ENCODE measurements at places on chromosomes 2 and 18.

DNA sequence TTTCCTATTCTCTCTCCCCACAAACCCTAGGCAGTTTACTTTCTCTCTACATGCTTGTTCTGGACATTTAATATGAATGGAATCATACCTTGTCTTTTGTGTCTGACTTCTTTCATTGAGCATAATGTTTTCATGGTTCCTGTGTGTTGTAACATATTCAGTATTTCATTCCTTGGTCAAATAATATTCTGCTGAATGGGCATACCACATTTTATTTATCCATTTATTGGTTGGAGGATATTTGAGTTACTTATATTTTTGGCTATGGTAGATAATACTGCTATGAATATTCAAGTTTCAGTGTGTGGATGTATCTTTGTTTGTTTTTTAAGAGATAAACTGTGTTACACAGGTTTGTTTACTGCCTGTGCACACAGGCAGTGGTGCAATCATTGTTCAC, 9.0 kb downstream of the TWSG1 start:
- DNase-seq: no peak

GRCh38 chr2:207399301-207399700, 130.5 kb upstream of the CREB1 start:
- no peak for DNase-seq

GRCh38 chr18:67104700-67105284, 411.7 kb downstream of the DSEL start:
- peak; percentile 17 for DNase-seq

DNA sequence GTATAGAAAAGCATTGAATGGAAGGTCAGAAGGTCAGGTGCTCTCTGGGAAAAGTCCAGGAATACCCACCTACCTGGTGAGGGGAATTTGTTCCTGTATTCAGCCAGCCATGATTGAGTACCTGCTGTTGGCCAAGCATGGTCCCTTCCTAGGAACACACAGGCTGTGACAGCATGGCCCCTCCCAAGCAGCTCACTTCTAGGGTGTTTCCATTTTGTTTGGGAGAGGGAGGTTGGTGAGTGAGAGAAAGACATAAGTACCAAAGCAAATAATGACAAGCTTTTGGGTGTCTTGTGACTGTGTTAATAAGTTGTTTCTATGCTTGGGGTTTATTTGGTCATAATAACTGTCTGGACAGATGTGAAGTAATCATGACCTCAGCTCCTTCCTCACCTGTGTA, 46.3 kb downstream of the CABLES1 start:
- DNase-seq: no peak

DNA sequence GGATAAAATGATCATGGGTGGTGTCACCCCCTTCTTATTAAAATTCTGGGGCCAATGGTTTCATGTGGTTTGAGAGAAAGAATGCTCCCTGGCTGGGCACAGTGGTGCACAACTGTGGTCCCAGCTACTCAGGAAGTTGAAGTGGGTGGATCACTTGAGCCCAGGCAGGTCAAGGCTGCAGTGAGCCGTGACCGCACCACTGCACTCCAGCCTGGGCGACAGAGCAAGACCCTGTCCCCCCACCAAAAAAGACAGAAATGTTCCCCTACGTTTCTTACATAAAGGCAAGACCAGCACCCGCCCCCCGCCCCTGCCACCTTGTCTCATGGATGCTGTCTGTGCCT, 53.0 kb upstream of the ID2 start:
- no peak for DNase-seq

DNA sequence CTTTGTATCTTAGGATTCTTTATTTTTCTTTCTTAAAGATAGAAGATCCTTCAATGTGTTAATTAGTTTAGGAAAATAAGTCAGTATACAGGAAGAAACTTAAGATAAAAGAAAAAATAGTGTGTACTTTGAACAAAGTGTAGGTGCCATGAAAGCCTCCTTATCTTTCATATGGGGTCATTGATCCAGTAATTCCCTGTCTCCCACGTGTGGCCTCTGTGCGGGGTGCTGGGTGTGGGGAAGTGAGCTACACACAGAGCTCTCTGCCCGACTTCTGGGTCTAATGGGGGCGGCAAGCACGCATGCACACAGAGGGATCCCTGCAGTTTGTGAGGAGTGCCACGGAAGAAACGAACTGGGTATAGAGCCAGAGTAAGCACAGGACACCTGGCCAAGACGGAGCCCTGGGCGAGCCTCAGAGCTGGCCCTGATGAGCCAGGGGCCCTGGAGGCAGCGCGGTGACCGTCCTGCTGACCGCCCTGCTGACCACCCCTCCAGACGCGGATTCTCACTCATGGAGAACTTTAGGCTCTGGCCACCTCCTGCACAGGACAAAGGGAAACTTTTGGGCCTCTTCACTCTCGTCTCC, 253.5 kb downstream of the ACKR3 start:
- DNase-seq: no peak

GRCh38 chr2:146246002-146246735, 1598.7 kb upstream of the ACVR2A start:
- DNase-seq: no peak

DNA sequence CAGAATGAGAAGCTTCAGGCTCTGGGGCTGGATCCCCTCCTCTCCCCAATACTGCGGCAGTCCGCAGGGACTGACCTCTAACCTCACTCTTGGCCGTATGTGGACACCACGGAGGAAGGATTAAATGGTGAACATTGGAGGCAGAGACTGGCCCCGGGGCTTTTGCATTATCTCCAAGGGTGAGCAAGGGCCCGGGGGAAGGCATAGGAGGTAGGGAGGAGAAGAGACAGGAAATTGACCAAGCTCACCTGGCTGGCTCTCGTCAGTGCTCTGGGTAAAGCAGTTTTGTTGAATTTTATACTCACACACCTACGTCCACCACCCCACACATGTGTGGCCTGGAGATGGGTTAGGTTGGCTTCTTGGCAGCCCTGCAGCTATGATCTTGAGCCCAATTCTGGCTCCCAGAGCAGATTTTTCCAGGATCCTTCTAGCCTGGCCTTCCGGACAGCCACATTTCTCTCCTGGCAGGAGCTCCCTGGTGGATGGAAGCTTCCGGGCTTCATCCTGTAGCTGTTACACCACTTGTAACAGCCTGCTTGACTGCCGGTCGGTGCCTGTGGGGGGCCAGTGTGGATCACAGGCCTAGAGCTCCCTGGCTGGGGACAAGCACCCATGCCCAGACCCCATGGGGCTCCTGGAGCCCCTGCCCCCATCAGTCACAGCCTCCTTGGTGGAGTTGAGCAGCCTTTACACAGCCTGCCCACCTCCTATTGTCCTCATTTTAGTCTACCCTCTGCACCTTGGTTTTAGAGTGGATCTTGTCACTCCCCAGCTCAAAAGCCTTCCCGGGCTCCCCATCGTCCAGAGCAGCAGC, 7.6 kb downstream of the ITM2C start:
- peak; percentile 43 for DNase-seq

GRCh38 chr2:215793747-215794595, 219.4 kb downstream of the MREG start:
- no peak for DNase-seq

- no peak for DNase-seq
Observed at GRCh38 chr2:16940214-16940613, 274.6 kb upstream of the CYRIA start.

GRCh38 chr2:241288324-241288888, 27.1 kb downstream of the HDLBP start:
- DNase-seq: no peak

DNA sequence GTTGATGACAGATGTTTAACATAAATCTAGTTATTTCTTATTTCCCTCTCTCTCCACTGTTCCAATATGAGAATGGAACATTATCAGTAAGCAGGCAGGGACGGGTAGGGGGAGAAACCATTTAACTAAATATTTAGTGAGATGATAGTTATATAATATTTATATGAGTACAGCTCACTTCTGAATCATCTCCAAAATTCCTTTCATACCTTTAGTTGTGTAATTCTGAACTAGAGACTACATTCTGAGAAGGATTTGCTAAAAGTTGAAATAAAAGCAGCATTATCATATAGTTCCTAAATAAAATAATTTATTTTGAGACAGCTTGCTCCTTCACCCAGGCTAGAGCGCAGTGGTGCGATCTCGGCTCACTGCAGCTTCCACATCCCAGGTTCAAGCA, 41.4 kb downstream of the B4GALT6 start:
- no peak for DNase-seq

DNA sequence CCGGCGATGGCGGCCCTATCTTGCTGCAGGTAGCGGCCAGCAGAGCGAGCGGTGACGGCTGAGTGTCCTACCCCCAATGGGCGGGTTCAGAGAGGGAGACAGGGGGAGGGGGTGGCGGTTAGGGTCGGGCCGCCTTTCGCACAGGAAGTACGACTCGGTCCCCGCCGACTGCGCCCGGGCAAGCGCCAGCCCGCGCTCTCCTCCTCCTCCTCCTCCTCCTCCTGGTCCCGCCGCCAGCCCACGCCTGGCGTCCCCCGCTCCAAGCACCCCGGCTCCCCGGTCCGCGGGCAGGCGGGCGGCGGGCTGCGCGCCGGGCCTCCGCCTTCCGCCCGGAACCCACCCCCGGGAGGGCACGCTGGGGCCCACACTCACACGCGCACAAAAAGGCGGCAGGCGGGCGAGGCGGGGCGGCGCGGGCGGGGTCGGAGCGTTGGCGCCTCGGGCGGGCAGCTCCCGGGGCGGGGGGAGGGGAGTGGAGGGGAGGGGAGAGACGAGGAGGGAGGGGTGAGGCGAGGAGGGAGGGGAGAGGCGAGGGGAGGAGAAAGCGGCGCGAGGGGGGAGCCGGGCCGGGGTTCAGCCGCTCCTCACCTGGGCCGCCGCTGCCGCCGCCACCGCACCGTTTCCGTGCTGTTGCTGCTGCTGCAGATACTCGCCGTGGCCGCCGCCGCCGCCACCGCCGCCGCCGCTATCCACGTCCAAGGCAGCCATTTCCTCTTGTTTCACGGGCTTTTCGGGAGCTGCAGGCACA, 1.2 kb downstream of the SP3 start:
- peak; percentile 96 for DNase-seq

DNA sequence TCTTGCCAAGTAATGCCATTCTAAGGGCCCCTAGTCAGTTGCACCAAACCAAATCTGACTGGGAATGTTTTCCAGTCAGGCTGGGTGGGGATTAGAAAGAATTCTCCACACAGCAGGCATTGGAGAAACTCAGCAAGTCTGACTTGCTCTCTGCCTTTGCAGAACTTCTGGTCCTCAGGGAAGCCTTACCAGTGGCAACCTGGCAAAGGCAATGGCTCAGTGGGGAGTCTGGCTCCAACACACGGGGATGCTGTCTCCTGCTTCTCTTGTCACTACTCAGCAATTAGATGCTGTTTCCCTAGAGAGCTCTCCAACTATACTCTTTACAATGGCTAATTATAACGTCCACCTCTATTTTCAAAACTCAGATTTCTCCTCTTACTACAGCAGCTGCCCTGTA, 810.7 kb downstream of the LRRTM4 start:
- no peak for DNase-seq

- DNase-seq: no peak
Observed at GRCh38 chr2:136183097-136183496, 65.1 kb upstream of the CXCR4 start.

DNA sequence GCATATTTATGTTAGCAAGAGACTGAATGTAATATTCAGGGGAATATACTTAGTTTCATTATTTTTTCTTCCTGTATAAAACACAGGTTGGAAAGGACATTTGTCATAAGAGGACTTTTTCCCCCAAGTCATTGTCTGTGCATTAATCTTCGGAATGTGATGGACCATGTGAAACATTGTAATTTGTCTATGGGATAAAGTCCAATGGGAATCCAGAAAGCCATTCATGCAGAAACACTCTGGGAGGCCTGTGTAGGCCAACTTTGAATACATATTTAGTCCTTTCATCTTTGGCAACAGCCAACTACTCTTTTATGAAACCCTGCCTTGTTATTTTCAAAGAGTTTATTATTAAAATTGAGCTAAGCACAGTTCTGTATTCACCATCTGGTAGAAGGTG, 386.4 kb downstream of the PIK3C3 start:
- no peak for DNase-seq

DNA sequence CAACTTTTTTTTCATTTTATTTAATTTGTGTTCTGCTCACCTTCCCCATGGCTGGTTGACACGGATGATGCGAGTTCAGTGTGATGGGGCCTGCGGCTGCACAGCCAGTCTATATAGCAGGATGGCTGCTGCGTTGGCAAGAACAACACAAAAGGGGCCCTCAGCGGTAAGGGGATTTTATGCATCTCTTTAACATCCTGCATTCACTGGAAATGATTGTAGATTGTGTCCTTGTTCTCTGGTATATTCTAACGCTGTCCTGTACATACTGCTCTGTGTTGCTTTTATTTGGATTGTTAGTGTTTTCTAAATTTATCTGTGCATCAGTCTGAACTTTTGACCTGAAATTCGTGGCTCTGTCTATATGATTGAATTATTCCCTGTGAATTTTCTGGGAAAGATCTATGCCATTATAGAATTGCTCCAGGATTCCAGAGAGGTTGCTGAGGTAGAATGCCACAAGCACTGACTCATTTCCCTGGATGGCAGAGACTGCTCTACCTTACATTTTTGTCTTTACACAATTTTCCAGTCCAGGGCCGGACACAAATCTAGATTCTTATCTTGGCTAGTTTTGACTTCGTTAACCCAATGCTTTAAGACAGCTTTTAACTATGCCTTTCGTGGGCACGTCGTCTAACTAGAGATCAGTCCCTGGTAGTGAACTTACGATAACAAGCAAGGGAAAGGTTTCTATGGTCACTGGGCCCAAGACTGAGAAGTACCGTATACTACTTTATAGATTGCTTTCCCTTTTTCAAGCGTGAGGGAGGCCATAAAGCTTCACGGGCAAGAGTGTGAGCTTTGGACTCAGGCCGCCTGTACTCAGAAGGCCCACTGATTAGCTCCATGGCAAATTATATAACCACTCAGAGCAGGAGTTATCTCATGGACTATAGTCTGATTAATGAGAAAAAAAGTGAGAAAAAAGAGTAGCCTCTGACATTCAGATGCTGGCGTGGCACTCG, at the start of gene CRYGC:
TSS of gene CRYGC (minus strand) at position 85 of the 968 bp plus-strand sequence. CDS start at position 49, 36 bp downstream.
- DNase-seq: no peak

GRCh38 chr2:197500503-197501131, 438 bp downstream of the HSPE1 start:
- DNase-seq: no peak

- DNase-seq: no peak
Observed at GRCh38 chr2:66853585-66853984, 418.7 kb downstream of the MEIS1 start.

GRCh38 chr2:102051692-102052277, 60.0 kb downstream of the IL1R2 start:
- DNase-seq: no peak

- DNase-seq: peak; percentile 91
Observed at GRCh38 chr2:134917888-134918525, 615 bp upstream of the CCNT2 start.

- peak; percentile 95 for DNase-seq
Observed at GRCh38 chr18:32470714-32471633, at the start of gene GAREM1. TSS of gene GAREM1 (minus strand) at chr18:32470882. CDS start at chr18:32470428, 454 bp downstream.
